ENCODE measurements at places on chromosomes 7 and 10.

- H3K27me3 ChIP-seq, result no peaks in the 10 kb centered on the region
- H3K4me3 ChIP-seq, result no peak overlapping the region
- no peaks in the 10 kb centered on the region for H3K4me1 ChIP-seq
- H3K27ac ChIP-seq, result no peak overlapping the region
- no peaks in the 10 kb centered on the region for H3K36me3 ChIP-seq
- no peak for DNase-seq
These were observed 61.3 kb downstream of the CD36 start for GRCh38 chr7:80699721-80700256.

DNA sequence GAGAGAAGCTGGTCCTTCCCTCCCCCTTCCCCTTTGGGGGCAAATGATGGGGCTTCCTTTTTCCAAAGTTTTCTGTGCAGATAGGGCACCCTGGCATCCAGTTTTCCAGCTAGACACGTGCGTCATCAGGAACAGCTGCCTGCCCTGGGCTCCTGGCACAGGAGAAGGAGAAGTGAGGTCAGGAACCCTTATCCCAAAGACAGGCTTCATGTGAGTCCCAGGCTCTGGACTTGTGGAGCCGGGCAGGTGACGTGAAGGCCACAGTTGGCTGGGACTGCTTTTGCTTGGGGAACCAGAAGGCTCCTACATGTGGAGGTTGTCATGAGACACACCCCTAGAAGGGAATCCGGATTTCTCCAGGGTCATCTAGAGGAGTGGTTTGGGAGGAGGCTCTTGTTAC, 66.5 kb downstream of the RBM20 start:
- peaks cover 3% of the 10 kb centered on the region for H3K4me1 ChIP-seq
- no peak overlapping the region for H3K27ac ChIP-seq
- DNase-seq, result no peak
- no peak overlapping the region for H3K4me3 ChIP-seq
- no peaks in the 10 kb centered on the region for H3K27me3 ChIP-seq
- no peaks in the 10 kb centered on the region for H3K36me3 ChIP-seq

- DNase-seq, result peak; percentile 26
- H3K4me3 ChIP-seq, result no peak overlapping the region
- H3K36me3 ChIP-seq, result no peaks in the 10 kb centered on the region
These were observed 101.8 kb upstream of the WAC start for GRCh38 chr10:28431139-28431538.

GRCh38 chr10:103197174-103197573, 4.1 kb upstream of the NT5C2 start:
- H3K36me3 ChIP-seq, result no peaks in the 10 kb centered on the region
- no peak overlapping the region for H3K27ac ChIP-seq
- H3K4me3 ChIP-seq, result no peak overlapping the region
- DNase-seq, result peak; percentile 59
- peaks cover 10% of the 10 kb centered on the region for H3K4me1 ChIP-seq
- no peaks in the 10 kb centered on the region for H3K27me3 ChIP-seq

- peaks cover 7% of the 10 kb centered on the region for H3K4me1 ChIP-seq
- no peak overlapping the region for H3K27ac ChIP-seq
- no peaks in the 10 kb centered on the region for H3K36me3 ChIP-seq
- DNase-seq, result no peak
- H3K27me3 ChIP-seq, result no peaks in the 10 kb centered on the region
These were observed 17.4 kb downstream of the TMEM273 start for GRCh38 chr10:49170632-49171325.

DNA sequence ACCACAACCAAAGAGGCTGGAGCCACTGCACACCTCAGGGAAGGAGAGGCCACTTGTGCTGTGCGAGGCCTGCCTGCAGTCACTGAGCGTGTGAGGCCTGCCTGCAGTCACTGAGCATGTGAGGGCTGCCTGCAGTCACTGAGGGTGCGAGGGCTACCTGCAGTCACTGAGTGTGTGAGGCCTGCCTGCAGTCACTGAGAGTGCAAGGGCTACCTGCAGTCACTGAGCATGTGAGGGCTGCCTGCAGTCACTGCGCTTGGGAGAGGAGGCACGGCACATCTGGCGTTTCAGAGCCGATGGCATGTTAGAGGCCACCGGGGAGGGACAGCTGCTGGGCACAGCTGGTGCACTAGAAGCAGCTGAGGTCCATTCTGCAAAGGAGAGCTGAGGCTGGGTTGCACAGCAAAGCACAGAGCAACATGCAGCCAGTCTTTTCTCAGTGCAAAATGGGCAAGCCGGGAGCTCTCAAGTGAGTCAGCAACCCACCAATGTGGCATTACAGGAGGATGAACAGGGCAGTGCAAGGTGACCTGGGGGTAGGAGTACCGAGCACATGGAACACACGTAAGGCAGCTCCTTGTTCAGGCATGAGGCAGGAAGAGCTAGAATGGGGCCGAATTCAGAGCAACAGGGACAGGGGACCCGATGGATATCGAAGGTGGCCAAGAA, 540.1 kb downstream of the PTPRN2 start:
- H3K4me3 ChIP-seq, result no peak overlapping the region
- H3K27me3 ChIP-seq, result no peaks in the 10 kb centered on the region
- no peaks in the 10 kb centered on the region for H3K4me1 ChIP-seq
- DNase-seq, result no peak
- no peak overlapping the region for H3K27ac ChIP-seq
- no peaks in the 10 kb centered on the region for H3K36me3 ChIP-seq

GRCh38 chr10:84531396-84531795, 203.0 kb downstream of the CCSER2 start:
- H3K4me3 ChIP-seq, result no peak overlapping the region
- no peaks in the 10 kb centered on the region for H3K4me1 ChIP-seq
- no peak for DNase-seq
- H3K27me3 ChIP-seq, result no peaks in the 10 kb centered on the region
- H3K27ac ChIP-seq, result no peak overlapping the region
- no peaks in the 10 kb centered on the region for H3K36me3 ChIP-seq

- H3K27ac ChIP-seq, result no peak overlapping the region
- no peak overlapping the region for H3K4me3 ChIP-seq
- no peak for DNase-seq
These were observed 10.4 kb upstream of the RET start for GRCh38 chr10:43066481-43066880.

DNA sequence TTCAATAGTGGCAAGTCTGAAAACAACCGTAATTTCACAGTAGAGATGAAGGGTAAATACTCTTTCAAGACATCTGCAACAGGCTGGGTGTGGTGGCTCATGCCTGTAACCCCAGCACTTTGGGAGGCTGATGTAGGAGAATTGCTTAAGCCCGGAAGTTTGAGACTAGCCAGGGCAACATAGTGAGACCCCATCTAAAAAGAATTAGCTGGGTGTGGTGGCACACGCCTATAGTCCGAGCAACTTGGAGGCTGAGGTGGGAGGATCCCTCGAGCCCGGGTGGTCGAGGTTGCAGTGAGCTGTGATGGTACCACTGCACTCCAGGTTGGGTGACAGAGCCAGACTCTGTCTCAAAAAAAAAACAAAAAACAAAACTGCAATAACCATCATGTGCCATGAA, 71.8 kb downstream of the PFKFB3 start:
- no peaks in the 10 kb centered on the region for H3K36me3 ChIP-seq
- H3K27me3 ChIP-seq, result no peaks in the 10 kb centered on the region
- DNase-seq, result no peak
- H3K27ac ChIP-seq, result no peak overlapping the region

GRCh38 chr10:34759161-34759836, 55.8 kb downstream of the PARD3 start:
- no peaks in the 10 kb centered on the region for H3K27me3 ChIP-seq
- DNase-seq, result no peak
- no peak overlapping the region for H3K4me3 ChIP-seq
- no peak overlapping the region for H3K27ac ChIP-seq

- H3K4me1 ChIP-seq, result peaks cover 3% of the 10 kb centered on the region
- DNase-seq, result no peak
- no peak overlapping the region for H3K4me3 ChIP-seq
- H3K27me3 ChIP-seq, result no peaks in the 10 kb centered on the region
- H3K27ac ChIP-seq, result no peak overlapping the region
These were observed 4.6 kb downstream of the C7orf25 start for GRCh38 chr7:42907316-42907715.

- H3K27me3 ChIP-seq, result no peaks in the 10 kb centered on the region
- no peak overlapping the region for H3K27ac ChIP-seq
- H3K36me3 ChIP-seq, result peaks cover 14% of the 10 kb centered on the region
- H3K4me3 ChIP-seq, result peak overlapping the region; percentile 95
- no peaks in the 10 kb centered on the region for H3K4me1 ChIP-seq
- DNase-seq, result peak; percentile 49
These were observed 1.4 kb downstream of the ZNF282 start for GRCh38 chr7:149196705-149197171.

DNA sequence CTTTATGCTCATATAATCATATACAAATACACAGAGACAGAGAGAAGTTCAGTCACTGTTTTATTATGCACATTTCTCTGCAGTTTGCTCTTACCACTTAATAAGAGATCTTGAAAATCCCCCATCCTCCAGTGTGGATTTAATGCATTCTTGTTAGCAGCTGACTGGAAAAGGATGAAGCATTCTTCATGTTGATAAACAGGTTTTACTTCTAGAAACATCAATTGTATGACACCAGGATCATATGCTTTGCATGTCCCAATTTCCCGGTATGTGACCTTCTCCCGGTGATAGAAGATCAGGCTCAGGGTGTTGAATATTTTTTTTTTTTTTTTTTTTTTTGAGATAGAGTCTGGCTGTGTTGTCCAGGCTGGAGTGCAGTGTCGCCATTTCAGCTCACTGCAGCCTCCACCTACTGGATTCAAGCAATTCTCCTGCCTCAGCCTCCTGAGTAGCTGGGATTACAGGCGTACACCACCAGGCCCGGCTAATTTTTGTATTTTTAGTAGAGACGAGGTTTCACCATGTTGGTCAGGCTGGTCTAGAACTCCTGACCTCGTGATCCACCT, 6.2 kb upstream of the CREB3L2 start:
- no peaks in the 10 kb centered on the region for H3K4me1 ChIP-seq
- no peaks in the 10 kb centered on the region for H3K27me3 ChIP-seq
- no peaks in the 10 kb centered on the region for H3K36me3 ChIP-seq

DNA sequence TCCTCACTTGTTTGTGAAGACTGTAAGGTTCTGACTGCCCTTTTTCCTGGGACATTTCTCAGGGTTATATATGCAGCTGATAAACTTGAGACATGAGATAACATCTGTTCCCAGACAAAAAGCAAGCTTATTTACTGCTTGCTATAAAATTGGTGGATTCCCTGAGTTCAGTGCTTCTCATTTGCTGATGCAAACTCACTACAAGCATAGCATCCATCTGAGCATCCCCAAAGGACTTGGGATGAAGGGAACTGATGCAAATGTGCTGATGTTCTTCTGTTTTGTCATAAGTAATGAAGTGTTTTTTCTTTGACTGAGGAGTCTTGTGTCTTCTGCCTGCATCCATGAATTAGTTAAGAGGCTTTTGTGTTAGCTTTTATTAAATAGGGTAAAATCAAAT, 183.2 kb downstream of the ADK start:
- H3K4me3 ChIP-seq, result no peak overlapping the region
- H3K36me3 ChIP-seq, result no peaks in the 10 kb centered on the region
- no peaks in the 10 kb centered on the region for H3K4me1 ChIP-seq
- H3K27me3 ChIP-seq, result no peaks in the 10 kb centered on the region
- H3K27ac ChIP-seq, result no peak overlapping the region
- DNase-seq, result peak; percentile 47

DNA sequence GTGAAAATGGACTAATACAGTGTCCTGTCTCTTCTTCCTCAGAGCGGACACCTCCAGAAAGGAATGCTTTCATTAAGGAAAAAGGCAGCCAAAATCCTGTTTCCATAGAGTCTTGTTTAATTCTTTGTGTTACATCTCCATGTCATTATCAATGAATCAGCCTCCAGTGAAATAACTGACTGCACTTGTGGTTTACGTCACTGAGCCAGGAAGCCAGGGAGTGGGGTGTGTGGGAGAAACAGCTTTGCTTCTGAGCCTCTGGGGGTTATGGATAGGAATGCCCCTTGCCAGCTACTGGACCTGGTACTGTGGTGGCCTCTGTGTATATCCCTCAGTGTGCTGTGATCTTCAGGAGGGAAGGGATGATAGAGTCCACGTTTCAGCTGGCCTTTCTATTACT, 416.8 kb downstream of the GALNT17 start:
- H3K36me3 ChIP-seq, result no peaks in the 10 kb centered on the region
- no peak for DNase-seq
- H3K4me1 ChIP-seq, result no peaks in the 10 kb centered on the region
- no peaks in the 10 kb centered on the region for H3K27me3 ChIP-seq
- no peak overlapping the region for H3K27ac ChIP-seq
- no peak overlapping the region for H3K4me3 ChIP-seq

DNA sequence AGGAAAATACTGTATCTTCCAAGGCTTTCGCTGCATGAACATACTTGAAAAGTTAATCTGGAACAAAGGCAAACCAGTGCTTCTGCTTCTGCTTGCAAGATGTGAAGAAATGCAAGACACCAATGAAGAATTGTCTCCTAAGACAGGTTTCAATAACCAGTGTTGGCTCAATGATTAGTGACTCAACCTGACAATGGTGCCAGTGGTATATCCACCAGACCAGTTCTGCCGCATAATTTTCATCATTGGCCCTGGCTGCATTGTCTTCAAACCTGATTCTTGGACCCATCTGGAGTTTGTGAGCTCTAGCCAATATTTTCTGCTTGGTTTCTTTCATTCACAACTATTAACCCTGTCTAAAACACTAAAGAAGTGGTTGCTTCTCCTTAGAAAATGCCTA, 13.6 kb upstream of the STAMBPL1 start:
- H3K27me3 ChIP-seq, result no peaks in the 10 kb centered on the region
- H3K27ac ChIP-seq, result no peak overlapping the region
- no peak overlapping the region for H3K4me3 ChIP-seq
- H3K4me1 ChIP-seq, result no peaks in the 10 kb centered on the region

DNA sequence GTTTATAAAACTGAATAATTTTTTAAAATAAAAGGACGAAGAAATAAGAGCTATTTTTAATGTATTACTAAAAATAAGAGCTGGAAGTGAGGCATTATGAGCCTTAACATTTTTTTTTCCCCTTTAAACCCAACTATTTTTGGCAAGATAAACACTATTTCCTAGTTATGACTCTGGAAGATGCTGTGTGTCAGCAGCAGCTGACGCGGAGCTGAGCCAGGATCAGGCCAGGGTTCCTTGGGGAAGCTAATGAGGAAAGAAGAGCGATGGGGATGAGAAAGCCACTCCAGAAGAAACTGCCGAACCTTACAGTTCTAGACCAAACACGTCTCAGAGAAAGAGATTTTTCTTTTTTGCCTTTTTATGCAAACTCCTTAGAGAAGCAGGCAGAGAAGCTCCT, 85.9 kb downstream of the USP6NL start:
- DNase-seq, result no peak
- peaks cover 3% of the 10 kb centered on the region for H3K4me1 ChIP-seq
- H3K27ac ChIP-seq, result no peak overlapping the region
- no peaks in the 10 kb centered on the region for H3K27me3 ChIP-seq
- H3K4me3 ChIP-seq, result no peak overlapping the region

- no peak overlapping the region for H3K27ac ChIP-seq
- no peaks in the 10 kb centered on the region for H3K4me1 ChIP-seq
These were observed 33.0 kb downstream of the LRRC72 start for GRCh38 chr7:16559497-16560179.
